ENCODE measurements at places on chromosomes 11 and 22.

DNA sequence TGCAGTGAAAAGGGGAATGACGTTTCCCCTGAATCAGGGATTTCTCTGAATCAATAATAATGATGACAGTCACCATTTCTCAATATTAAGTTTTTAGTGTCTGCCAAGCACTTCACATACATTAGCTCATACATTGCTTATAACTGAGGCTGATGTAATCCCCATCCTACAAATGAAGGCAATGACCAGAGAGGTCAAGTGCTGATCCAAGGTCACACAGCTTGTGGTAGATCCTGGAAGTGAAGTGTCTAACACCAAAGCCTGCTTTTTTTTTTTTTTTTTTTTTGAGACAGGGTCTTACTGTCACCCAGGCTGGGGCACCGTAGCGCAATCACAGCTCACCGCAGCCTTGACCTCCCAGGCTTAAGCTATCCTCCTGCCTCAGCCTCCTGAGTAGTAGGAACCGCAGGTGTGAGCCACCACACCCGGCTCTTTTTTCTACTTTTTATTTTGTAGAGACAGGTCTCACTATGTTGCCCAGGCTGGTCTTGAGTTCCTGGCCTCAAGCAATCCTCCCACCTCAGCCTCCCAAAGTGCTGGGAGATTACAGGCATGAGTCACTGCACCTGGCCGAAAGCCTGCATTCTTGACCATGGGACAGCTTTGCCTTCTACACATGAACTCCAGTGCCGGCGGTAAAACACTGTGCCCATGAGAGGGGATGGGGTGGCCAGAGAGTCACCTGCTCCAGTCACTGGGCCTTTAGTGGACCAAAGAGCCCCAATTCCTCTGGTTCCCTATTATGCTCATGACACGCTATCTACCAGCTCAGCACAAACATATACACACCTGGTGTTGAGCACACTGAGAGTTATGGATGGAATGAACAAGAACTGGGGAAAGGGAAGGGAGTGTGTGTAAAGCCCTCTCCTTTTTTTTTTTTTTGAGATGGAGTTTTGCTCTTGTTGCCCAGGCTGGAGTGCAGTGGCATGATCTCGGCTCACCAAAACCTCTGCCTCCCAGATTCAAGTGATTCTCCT lies 17.4 kb downstream of the ARHGAP1 start:
- no peak for DNase-seq

GRCh38 chr22:22687638-22688500 lies 43.5 kb downstream of the GGTLC2 start:
- peak; percentile 38 for DNase-seq

DNA sequence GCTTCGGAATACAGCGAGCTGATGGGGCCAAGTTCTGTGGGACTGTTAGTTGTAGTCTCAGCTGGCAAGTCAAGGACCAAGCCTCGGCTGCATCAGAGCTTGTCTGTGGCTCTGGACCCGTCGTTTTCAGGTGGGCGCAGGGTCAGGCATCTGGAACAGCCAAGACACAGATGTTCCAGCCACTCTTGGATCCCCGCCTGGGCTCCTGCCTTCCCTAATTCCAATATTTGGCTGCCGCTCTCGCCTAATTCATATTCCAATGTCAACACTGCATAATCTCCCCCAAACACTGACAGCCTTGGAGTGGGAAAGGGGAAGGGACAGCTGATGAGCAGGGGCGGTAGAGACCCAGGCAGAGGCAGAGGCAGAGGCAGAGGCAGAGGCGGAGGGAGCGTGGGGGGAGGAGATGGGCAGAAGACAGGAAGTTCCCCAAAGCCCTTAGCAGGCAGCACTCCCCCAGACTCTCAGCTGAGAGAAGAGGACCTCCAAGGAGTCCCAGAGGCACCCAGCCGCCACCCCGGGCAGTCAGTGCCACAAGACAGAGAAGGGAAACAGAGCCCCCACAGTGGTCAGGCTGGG lies 49.6 kb upstream of the SLC35C1 start:
- DNase-seq, result no peak

GRCh38 chr11:35998634-35999033 lies 54.8 kb downstream of the LDLRAD3 start:
- no peak for DNase-seq

DNA sequence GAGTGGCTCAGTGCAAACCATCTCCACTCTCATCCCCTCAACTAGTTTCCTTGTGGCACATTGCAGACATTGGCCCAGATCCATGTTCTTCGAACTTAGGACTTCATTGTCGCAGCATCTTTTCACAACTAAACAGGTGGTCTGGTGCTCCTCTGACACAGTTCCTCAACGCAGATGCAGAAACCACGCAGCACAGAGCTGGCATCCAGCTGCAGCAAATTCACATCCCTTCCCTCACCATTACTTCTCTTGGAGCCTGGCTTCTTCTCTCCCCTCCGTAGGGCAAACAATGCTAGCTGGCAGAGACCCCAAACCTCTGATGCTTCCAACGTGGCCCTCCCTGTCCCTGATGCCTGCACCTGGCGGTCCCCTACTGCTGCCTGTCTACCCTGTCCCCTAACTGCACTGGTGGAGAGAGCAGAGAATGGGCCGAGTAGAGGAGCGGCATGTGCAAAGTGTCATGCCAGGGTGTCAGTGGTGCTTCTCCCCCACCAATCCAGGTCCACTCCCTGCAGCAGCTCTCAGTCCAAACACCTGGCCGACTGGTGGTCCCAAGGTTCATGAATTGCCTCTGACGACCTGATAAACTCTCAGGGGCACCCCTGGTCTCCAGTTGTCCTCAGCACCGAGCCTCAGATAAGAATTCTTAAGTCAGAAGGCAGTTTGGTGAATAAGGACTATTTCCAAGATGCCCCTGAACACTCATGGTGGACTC lies 18.1 kb downstream of the TMPRSS13 start:
- no peak for DNase-seq

DNA sequence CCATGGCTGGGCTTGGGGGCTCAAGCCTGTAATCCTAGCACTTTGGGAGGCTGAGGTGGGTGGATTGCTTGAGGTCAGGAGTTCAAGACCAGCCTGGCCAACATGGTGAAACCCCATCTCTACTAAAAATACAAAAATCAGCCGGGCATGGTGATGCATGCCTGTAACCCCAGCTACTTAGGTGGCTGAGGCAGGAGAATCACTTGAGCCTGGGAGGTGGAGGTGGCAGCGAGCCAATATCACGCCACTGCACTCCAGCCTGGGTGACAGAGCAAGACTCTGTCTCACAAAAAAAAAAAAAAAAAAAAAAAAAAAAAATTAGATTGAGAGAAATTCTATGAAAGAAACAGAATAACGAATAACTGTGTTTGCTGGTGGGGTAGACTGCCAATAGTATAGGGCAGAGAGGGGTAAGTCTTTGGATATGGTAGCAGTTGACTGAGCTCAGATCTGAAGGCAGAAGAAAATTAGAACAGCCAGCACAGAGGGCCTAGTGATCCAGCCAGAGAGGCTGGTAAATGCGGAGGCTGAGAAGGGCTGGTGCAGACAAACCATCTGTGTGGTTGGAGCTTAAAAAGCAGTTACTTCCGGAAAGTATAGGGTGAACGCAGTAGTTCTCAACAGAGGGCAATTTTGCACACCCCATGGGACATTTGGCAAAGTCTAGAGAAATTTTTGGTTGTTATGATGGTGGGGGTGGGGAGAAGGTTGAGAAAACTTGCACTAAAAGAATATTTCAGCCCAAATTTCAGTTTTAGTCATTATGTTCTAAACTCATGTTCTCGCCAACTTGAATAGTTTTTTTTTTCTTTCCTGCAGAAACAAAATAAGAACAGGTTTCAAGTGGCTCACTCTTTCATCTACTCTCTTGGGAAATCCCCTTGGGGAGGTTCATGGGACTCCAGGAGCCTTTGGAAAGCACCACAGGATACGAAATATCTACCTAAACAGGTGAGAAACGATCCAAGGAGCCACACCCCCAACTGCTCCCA lies 1.6 kb upstream of the HORMAD2 start:
- no peak for DNase-seq

- DNase-seq, result no peak
Measured at GRCh38 chr11:71472941-71473792, 20.2 kb downstream of the NADSYN1 start.

All from stromal cell of bone marrow (primary cell).